ENCODE measurements at places on chromosomes 6 and 20.
A peak's percentile ranks its signal among the peaks of the same experiment; 100 is the strongest.

- no peak for DNase-seq
Measured at GRCh38 chr6:52475307-52475706, 55.2 kb downstream of the EFHC1 start.

GRCh38 chr20:21191839-21192238, 66.0 kb downstream of the KIZ start:
- no peak for DNase-seq

GRCh38 chr6:107019047-107019446, 9.0 kb upstream of the MTRES1 start:
- DNase-seq = no peak

GRCh38 chr6:8361259-8361658, 74.1 kb downstream of the SLC35B3 start:
- DNase-seq = no peak

DNA sequence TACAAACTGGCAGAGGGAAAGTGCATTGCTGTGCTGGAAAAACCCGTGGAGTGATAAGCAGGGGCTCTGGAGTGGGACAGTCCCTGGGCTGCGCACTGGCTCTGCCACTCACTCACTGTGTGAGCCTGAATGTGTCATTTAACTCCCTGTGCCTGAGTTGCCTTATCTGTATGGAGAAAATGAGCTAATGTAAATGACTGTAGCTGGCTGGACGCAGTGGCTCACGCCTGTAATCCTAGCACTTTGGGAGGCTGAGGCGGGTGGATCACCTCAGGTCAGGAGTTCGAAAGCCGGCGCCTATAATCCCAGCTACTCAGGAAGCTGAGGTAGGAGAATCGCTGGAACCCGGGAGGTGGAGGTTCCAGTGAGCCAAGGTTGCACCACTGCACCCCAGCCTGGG, 18.4 kb upstream of the RPN2 start:
- no peak for DNase-seq

DNA sequence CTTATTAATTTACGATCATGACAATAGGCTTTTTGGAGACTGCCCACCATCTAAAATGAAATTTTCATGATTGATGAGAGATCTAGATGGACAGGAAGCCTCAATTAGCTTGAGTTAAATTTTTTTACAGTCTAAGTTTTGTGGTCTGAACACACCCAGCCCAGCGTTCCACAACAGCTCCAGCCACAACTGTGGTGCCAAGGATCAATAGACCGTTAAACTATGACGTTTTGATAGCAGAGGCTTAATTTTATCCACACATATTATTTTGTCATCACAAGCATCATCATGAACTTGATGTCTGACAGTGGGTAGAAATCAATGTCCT, 5.5 kb upstream of the GABRR1 start:
- no peak for DNase-seq

DNA sequence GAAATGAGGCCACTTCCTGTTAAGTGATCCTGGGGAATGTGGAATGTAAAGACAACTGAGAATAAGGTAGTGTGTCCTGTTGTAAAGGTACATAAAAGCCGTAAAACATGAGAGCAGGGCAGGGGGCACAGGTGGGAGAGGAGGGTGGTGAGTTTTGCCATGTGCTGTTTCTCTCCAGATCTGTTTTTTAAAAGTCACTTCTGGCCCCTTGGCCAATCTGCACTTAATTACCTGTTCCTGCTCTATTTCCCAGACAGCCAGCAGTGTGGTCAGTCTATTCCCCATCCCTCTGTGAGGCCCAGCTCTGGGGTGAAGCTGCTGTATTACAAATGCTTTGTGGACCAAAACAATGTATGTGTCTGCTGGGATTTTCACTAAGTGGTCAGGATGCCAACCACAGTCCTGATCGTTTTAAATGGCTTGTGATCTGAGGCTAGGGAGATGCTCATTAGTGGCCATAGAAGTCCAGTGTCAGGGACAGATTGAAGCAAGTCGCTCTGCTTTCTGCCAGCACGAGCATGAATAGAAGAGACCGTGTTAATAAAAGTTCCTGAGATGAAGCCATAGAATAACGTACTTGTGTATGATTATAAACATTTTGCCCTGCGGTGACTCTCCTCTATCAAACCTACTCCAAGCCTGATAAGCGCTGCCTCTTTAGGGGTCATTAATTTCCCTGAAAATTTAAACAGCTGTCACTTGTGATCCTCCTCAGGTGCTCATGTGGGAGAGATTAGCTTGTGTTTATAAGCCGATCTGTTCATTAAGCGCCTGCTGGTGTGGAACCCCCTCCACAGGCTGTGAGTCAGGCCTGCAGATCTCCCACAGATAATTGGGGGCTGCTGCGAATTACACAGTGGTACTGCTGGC, 111.8 kb upstream of the CENPW start:
- no peak for DNase-seq

GRCh38 chr6:140385679-140386078, 1011.2 kb upstream of the CITED2 start:
- DNase-seq = no peak

- DNase-seq = no peak
Measured at GRCh38 chr6:97437087-97437486, 154.1 kb upstream of the MMS22L start.

DNA sequence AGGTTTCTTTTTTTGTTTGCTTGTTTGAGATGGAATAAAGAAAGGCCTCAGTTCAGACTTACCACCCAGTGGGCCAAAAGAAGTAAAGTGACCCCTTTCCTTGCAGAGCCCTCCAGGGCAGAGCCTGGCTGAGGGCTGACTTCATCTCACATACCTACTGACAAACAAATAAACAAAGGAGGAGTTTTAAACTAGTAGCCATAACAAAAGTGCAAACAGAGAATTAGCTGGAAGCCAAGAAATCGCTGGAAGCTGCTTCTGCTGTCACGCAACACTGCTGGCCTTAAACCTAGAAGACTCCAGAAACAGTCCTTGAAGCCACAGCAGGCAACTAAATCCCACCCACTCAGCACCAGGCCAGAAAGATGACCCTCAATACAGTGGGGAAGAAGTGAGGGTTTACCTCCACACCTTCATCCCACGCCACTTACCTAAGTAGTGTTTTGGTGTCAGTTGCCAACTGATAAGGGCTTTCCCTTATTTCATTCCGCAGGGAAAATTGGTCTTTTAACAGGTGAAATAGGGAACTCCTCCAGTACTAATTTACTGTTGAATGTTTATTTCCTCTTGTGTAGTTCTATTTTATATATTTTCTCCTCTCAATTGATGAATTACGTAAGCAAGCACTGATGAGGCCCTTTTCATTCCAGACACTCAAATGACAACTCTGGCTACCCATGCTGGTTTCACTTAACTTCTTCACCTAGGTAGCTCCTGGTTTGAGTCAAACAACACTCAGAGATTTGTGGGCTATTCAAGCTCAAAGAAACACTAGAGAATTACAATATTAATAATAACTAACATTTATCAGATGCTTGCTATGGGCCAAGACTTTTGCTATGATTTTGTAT, 46.2 kb downstream of the EDN1 start:
- no peak for DNase-seq

GRCh38 chr20:1134836-1135235, 16.4 kb downstream of the PSMF1 start:
- no peak for DNase-seq

DNA sequence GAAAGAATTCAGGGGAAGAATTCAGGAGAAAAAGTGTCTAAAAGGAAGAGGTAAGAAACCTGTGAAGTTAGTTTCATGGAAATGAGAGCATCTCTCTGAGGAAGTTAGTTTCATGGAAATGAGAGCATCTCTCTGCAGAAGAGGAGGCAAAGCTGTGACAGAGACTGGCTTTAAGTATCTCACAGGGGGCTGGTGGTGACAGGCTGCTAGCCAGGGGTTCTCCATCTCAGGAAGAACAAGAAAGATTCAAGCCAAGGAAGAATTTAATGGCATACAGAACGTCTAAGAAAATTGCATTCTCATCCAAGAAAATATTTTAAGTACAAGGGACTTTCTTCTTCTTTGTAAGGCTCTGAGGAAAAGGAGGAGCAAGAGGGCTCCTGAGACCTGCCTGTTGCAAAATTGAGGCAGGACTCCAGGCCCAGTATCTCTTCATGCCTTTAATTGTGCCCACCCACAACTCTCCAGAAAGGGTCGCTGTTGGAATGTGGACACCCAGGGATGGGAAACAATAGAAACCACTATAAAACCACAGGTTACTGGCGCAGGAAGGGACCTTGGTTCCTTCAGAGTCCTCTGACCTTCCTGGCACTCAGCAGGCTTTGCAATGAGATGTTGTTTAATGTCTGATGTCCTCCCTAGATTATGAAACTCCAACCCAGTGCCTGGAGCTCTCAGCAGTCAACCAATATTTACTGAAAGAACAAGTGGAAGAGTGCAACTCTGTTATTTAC, 136.8 kb downstream of the FNDC1 start:
- no peak for DNase-seq

- no peak for DNase-seq
Measured at GRCh38 chr6:75556240-75556639, 45.4 kb upstream of the SENP6 start.

DNA sequence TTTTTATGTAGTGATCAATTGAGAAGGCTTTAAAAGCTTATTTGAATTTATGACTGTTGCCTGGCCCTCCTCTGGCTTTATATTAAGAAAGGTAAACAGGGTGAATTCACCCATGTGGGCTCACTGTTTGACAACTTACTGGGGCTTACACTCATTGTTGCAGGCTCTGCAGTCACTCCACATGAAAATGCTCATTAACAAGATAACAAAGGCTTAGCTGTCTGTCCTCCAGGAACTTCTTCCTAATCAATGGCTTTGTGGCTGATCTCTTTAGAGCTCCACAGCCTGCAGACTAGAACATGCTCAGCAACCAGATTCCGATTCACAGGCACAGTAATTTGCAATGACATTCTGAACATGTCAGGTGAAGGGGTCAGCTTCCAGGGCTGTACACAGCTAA, 323.2 kb upstream of the MAN1A1 start:
- DNase-seq = no peak

- DNase-seq = no peak
Measured at GRCh38 chr20:4854561-4854901, 132.8 kb downstream of the PRND start.

DNA sequence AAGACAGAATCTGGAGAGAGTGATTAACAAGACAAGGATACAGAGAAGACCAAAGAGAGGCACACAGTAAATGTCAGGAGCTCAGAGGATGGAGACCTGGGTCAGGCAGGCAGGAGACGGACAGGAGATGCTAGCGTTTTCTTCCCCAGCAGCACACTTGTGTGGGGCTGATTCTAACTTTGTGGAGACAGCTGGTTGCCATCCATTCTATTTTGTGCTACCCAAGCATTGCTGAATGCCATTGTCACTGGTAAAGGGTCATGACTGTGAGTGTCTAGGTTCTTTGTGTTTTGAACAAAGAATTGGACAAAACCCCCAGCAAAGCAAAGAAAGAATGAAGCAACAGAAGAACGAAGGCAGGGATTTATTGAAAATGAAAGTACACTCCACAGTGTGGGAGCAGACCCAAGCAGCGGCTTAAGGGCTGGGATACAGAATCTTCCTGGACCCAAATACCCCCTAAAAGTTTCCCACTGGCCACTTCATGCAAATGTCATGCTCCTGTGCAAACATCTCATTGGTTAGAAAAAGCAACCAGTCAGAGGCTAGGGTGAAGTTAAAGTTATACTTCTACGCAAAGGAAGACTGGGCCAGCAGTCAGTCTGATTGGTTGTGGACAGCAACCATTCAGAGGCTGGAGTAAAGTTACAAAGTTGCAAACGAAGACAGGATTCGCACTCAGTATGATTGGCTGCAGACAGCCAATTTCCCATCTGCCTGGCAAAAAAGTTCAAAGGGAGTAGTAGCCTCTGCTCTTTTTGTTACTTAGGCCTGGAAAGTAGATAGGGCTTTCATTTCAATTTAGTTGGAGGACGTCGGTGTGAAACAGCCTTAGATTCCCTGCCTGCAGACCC, 17.5 kb downstream of the PTK7 start:
- no peak for DNase-seq

GRCh38 chr6:116895935-116896334, 18.9 kb downstream of the RFX6 start:
- DNase-seq = no peak

DNA sequence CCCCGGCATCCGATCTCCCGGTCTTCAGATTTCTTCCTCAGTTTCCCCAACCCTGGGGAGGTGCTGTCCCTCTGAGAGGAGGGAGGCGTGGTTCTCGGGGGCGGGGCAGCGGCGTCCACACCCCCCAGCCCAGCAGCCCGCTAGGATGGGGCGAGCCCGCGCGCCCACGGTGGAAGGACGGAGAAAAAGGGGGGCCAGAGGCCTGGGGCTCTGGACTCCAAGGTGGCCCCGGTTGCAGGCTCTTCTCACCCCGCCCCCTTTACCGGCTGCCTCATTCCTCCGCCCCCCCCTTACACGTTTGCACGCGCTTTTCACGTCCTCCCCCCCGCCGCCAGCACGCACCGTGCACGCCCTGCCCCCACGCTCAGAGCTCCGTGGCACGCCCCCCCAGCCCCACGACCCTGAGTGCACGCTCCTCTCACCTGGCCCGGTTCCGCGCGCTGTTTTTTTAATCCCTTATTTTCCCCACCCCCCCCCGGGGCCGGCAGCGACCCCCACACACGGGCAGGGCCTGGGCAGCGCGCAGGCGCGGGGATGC, 402 bp downstream of the ZBTB12 start:
- DNase-seq = peak; percentile 53

DNA sequence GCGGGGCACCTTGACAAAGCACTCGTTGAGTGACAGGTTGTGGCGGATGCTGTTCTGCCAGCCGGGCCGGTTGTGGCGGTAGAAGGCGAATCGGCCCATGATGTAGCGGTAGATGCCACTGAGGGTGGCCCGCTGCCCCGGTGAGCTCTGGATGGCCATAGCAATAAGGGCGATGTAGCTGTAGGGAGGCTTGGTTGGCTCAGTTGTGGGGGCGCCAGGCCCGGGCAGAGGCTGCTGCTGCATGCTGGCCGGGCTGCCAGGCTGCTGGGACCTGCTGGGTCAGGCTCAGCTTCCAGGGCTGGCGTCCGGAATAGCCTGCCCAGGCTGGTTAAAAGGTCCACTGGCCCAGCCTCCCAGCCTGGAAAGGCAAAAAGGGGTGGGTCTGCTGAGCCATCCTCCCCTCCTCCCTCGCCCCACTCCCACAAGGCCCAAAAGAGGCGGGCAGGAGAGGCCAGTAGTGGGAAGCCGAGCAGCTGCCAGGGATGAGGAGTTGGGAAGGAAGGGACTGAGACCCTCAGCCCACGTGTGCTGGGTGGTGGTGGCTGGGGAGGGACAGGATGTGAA, at the start of gene FOXS1:
Gene FOXS1 (minus strand): TSS at position 305 of the 564 bp plus-strand sequence. CDS start 62 bp downstream, at position 243.
- DNase-seq = no peak

DNA sequence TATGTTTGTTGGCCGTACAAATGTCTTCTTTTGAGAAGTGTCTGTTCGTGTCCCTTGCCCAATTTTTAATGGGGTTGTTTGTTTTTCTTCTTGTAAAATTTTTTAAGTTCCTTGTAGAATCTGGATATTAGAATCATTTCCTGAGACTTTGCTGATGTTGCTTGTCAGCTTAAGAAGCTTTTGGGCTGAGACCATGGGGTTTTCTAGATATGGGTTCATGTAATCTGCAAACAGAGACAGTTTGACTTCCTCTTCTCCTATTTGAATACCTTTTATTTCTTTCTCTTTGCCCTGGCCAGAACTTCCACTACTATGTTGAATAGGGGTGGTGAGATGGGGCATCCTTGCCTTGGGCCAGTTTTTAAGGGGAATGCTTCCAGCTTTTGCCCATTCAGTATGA, 82.6 kb downstream of the SLC24A3 start:
- DNase-seq = no peak
